Heart right ventricle (tissue), 16 donors: ENCODE measurements at places on chromosomes 1 and 21. TPM values are rescaled to one million over a fixed set of nuclear protein-coding genes. Genes with fewer than 3 reads are reported as not detected.

Gene PRRX1
- polyA plus RNA-seq = 23.0 TPM

Gene NEXN
- polyA plus RNA-seq = 277 TPM

Gene CHRM3
- 0.22 TPM for polyA plus RNA-seq

Gene HSPB7
- polyA plus RNA-seq = 6,425 TPM

Gene SSR2
- 66.1 TPM for polyA plus RNA-seq

Gene PCP4L1
- polyA plus RNA-seq = 0.29 TPM

Gene EFNA3
- 0.95 TPM for polyA plus RNA-seq

Gene OLIG2
- polyA plus RNA-seq = not detected

Gene SSBP3
- polyA plus RNA-seq = 17.6 TPM

Gene LCE2D
- not detected for polyA plus RNA-seq
